Activated CD8-positive, alpha-beta memory T cell treated with anti-CD3 and anti-CD28 coated beads, Interleukin-2, amount 50 U/mL, for 4 hours (primary cell): ENCODE measurements at places on chromosomes 4 and X.

- no peak for DNase-seq
Measured at GRCh38 chr4:150769845-150770244, 187.9 kb downstream of the MAB21L2 start.

GRCh38 chr4:25310803-25311166 is 1.8 kb upstream of the ZCCHC4 start:
- no peak for DNase-seq

DNA sequence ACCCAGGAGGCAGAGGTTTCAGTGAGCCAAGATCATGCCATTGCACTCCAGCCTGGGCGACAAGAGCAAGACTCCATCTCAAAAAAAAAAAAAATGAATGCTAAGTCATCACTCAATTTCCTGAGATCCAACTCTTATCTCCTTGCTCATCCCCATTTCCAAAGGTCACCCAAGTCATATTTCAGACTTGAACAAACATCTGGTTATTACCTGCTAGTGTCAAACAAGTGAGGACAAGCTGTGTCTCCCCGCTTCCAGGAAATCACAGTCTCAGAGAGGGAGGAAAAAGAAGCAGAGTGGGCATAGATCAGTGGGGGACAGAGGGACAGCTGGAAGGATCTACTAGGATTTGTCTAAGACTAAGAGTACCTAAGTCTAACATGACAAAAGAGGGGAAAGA is 147.5 kb upstream of the FUNDC1 start:
- DNase-seq: no peak

- DNase-seq: peak; percentile 50
Measured at GRCh38 chr4:77072195-77072753, 3.5 kb downstream of the CCNI start.

GRCh38 chr4:151700566-151701316 is 60.1 kb downstream of the GATB start:
- DNase-seq: no peak

DNA sequence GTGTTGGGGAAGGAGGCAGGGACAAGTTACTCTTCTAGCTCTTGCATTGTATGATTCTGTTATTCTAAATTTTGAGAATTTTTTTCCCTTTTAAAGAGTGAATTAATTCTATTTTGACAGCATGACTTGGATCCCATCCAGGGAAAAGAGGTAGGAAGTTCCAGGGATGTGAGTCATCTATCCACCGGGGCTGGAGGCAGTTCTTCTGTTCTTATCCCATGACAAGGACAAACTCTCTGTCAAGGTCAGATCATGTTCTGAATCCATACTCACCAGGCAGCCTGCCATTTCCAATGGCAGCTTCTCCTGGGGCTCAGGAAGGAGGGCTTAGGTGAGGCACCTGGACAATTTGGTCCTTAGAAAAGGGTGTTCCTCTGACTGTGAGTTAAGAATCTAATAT is 132.0 kb upstream of the MED14 start:
- DNase-seq: no peak
